ENCODE measurements at places on chromosomes 2 and 18. TPM values are rescaled to one million over a fixed set of nuclear protein-coding genes. Genes with fewer than 3 reads are reported as not detected.

Gene D2HGDH
- total RNA-seq, result 67.7 TPM

Gene MC2R
- not detected for total RNA-seq

Gene SOCS6
- total RNA-seq, result 1.1 TPM

Gene SOX11
- total RNA-seq, result not detected

Gene CD8B2
- not detected for total RNA-seq

Gene MARCO
- not detected for total RNA-seq

Gene LRATD1
- not detected for total RNA-seq

Gene TBR1
- not detected for total RNA-seq

Gene RGPD3
- 0.37 TPM for total RNA-seq

Gene MARCHF7
- total RNA-seq, result 116 TPM

Gene RFX8
- not detected for total RNA-seq

Gene THOC1
- total RNA-seq, result 83.1 TPM

Gene ALPI
- not detected for total RNA-seq

Gene TAF1B
- total RNA-seq, result 25.5 TPM

Gene DPY30
- 43.4 TPM for total RNA-seq

Gene ESPNL
- total RNA-seq, result 1.6 TPM

Gene SLC23A3
- total RNA-seq, result 16.6 TPM

Gene RIT2
- not detected for total RNA-seq

Gene HMSD
- not detected for total RNA-seq

Gene RAB17
- not detected for total RNA-seq

Gene HK2
- total RNA-seq, result 5.0 TPM

Gene PIGN
- 37.3 TPM for total RNA-seq

Gene EML6
- 47.2 TPM for total RNA-seq

Gene C2orf15
- 1.0 TPM for total RNA-seq

Gene C2orf78
- not detected for total RNA-seq

Gene ZNF516
- total RNA-seq, result 27.1 TPM

Gene CYTIP
- 358 TPM for total RNA-seq

Gene STPG4
- 0.90 TPM for total RNA-seq

Gene RIOK3
- total RNA-seq, result 85.1 TPM

Gene ARHGEF33
- total RNA-seq, result 0.20 TPM

Gene CHCHD5
- 19.9 TPM for total RNA-seq

Gene RRM2
- 1.3 TPM for total RNA-seq

Gene PROKR1
- total RNA-seq, result not detected

Gene KDSR
- 26.4 TPM for total RNA-seq

Gene POU3F3
- not detected for total RNA-seq

Gene PDIA6
- total RNA-seq, result 47.9 TPM

Gene CTNNA2
- not detected for total RNA-seq

Gene NPHP1
- 2.4 TPM for total RNA-seq

Gene MTX2
- total RNA-seq, result 11.5 TPM

Gene LOXHD1
- not detected for total RNA-seq

Gene HAT1
- total RNA-seq, result 26.9 TPM

Gene MC5R
- total RNA-seq, result not detected

Gene OR6B2
- total RNA-seq, result not detected

Gene ESCO1
- 31.2 TPM for total RNA-seq

Gene SLC4A5
- total RNA-seq, result 9.7 TPM

Gene TXNDC2
- 0.73 TPM for total RNA-seq

Gene POTEI
- not detected for total RNA-seq

Gene KATNAL2
- 3.1 TPM for total RNA-seq

Gene TOGARAM2
- total RNA-seq, result 0.58 TPM

Gene GRB14
- total RNA-seq, result not detected
